ENCODE measurements at places on chromosomes 2 and 18.

- no peak for DNase-seq
Measured at GRCh38 chr2:215684448-215685237, 248.8 kb upstream of the FN1 start.

- DNase-seq, result no peak
Measured at GRCh38 chr2:224171226-224171625, 132.1 kb upstream of the SERPINE2 start.

GRCh38 chr2:209600341-209601171 is 171.1 kb upstream of the UNC80 start:
- peak; percentile 83 for DNase-seq

DNA sequence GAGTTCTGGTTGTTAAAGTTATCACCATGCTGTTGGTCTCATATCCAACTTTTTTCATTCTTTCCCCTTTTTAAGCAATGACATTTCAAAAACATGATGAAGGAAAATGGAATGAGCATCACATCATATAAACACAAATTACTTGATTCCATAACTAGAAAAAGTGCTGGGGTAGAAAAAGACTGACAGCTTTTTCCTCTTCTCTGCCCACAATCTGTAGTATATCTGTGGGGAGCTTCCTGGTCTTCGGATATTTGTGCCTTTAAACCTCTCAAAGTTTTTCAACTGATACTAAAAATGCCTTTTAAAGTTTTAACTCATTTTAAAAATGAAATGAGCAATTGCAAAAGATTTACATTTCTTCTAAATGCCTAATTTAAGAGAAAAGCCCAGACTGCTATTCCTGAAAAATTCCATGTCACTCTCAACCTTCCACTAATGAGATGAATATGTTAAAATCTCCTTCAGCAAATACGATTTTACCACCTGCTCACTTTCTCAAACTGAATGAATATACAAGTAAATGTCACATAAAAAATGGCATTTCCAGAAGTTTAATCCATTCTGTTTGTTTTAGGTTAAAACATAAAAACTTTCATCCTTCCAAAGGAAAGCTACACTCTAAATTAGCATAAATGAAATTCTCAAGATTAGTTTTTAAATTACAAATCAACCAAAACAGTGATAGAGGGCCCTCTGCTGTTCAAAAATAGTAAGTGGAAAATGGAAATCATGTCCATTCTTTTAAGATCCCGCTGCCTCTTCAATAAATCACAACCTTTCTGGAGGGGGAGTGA is 2.1 kb downstream of the DNAH7 start:
- no peak for DNase-seq

GRCh38 chr18:68660354-68661183 is 54.3 kb downstream of the TMX3 start:
- DNase-seq, result no peak

GRCh38 chr2:20624884-20625485 is 25.9 kb downstream of the HS1BP3 start:
- peak; percentile 4 for DNase-seq

DNA sequence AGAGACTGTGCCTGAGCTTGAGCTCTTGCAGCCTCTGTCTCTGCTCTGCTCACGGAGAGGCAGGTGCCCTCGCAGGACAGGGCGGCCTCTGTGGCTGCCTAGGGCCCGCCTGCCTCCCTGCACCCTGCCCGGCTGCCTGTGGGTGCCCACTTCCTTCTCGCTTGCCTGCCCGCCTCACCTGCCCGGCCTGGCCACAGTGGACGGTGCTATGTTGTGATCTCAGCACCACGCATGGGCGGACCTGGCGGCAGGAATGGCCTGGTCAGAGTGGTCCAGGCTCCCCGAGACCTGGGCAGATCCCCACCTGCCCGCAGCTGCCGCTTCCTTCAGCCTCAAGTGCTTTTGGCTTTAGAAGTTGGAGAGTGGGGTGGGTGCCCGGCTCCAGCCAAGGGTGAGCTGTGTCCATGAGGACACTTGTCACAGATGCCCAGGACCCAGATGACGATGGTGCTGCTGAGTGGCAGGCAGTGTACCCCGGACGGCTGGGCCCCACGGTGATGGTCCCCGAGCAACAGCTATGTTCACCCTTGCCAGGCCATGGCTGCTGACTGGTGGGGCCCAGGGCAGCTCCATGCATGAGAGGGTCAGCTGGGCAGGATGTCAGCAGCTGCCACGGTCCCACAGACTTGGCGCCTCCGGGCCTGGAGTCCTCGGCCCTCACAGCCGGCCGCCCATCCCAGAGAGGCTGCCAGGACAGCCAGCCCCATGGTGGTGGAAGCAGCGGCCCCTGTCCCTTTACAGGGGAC is 25.3 kb downstream of the RTP5 start:
- no peak for DNase-seq

DNA sequence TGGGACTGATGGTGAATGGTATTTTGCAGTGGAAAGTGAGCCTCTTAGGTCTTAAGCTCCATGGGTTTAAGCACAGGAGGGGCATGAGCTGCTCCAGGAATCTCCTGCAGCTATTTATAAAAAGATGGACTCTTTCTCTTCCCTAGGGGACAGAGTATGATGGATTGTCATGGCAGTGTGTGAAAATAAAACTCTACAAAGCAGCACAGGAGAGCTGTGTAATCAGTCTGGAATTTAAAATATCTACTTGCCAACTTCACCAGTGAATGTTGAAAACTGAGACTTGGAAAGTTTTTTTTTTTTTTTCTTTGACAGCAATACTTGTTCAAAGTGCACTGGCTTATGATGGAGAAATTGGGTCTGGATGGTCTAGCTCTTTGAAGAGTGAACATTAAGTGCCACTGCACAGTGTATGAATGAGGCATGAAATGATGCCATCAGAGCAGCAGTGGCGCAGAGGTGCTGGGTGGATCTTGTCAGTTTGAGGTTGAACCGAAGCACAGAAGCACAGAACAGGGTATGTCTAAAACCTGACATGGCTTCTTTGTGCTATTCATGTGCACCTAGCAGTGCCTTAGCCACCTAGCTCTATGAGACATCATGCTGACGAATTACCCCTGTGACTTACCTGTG is 245.4 kb downstream of the PTPRM start:
- no peak for DNase-seq

- DNase-seq, result no peak
Measured at GRCh38 chr2:228247335-228247734, 65.8 kb upstream of the SPHKAP start.

- DNase-seq, result no peak
Measured at GRCh38 chr2:216880509-216881184, 20.8 kb upstream of the TNP1 start.

- DNase-seq, result no peak
Measured at GRCh38 chr18:25334588-25334987, 17.4 kb downstream of the ZNF521 start.

GRCh38 chr18:75106746-75107145 is 102.2 kb downstream of the PTGR3 start:
- DNase-seq, result no peak

- no peak for DNase-seq
Measured at GRCh38 chr2:229169751-229170150, 101.3 kb downstream of the PID1 start.

GRCh38 chr2:82317012-82317411 is 2012.5 kb upstream of the LRRTM1 start:
- no peak for DNase-seq

GRCh38 chr2:47309952-47310800 is 92.8 kb upstream of the MSH2 start:
- no peak for DNase-seq

- no peak for DNase-seq
Measured at GRCh38 chr18:31516437-31516836, 18.5 kb downstream of the DSG2 start.

GRCh38 chr2:121596221-121597080 is 52.8 kb downstream of the CLASP1 start:
- DNase-seq, result peak; percentile 22

DNA sequence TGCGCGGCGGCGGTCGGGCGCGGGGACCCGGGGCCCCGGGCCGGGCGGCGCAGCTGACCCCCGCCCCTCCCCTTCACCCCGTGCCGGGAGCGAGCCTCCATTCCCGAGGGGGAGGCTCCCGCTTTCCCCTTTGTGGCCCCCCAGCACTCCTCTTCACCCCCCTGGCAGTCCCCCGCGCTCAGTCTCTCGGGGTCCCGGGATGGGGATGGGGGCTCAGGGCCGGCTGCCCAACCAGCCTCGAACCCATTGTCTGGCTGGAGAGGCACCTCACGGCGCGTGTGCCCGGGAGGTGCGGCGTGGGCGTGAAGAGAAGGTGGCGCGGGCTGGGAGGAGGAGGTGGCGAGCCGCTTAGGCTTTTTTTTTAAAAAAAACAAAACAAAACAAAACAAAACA is 748 bp downstream of the FMNL2 start:
- no peak for DNase-seq

DNA sequence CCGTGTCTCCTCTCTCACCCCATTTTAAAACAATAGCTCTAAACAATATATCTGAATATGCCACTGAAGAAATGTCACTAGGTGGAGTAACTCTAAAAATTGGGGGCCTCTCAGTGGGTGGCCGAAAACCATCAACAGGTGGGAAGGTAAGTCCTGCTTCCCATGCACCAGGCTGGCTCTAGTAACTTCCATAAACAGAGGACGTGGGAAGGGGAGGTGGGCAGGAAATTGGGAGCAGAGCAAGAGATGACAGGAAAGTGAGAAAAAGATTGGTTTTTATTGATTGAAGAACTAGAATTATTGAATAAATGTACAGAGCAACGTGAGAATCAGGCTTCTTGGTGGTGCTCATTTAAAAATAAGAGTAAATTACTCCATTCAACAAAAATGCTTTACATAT is 170.4 kb downstream of the SOCS6 start:
- no peak for DNase-seq

DNA sequence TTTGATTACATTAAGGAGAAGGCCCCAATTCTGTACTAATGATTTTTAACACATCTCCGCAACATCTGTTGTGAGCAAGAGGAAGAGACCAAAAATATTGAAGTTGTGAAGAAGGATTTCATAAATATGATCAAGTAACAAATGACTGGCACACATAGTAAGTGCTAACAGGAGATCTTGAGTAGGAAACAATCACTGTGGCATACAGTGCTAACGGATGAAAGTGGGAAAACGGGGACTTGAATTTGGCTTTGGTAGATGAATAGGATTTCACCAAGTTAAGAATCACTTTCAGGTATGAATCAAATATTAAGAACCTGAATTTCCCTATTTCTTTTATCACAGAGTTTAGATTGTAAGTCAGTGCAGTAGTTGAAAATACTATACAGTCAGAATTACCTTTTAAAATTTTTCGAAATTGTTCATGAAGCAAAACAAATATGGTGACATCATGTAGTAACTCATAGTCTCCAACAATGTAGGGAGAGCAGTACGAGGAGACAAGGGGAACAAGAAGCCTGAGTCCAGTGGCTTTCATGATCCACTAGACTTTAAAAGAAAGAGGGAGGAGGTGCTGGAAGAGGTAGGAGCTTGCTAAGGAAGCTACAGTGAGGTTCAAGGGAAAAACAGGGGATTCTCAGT is 16.3 kb downstream of the CWC22 start:
- DNase-seq, result no peak

- peak; percentile 31 for DNase-seq
Measured at GRCh38 chr2:74333175-74333574, 10.0 kb downstream of the SLC4A5 start.

DNA sequence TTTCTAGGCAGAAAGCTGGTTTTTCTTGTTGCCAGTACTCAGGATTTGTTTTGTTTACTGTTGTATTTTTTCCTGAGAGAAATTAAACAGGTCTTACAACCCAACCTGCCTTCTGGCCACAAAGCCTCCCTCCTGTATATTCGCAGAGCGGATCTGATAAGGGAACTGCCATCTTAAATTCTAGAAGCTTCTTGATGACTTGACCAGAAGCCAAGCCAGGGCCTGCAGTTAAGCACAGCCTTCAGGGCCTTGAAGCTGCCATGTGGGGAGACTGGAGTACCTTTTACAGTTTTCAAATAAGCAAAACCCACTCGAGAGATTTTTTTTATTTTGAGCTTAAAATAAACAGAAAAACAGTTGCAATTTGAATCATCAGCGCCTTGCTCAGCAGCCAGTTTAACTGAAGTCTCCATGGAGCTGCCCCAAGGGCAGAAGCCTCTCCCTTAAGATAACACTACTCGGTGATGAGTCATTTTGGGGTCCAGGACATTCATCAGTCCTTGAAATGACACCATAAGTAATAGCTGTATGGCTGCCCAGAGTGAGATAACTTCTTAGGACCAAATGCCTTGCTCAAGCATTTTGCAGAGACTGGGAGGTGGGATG is 51.5 kb upstream of the PHLPP1 start:
- DNase-seq, result no peak

DNA sequence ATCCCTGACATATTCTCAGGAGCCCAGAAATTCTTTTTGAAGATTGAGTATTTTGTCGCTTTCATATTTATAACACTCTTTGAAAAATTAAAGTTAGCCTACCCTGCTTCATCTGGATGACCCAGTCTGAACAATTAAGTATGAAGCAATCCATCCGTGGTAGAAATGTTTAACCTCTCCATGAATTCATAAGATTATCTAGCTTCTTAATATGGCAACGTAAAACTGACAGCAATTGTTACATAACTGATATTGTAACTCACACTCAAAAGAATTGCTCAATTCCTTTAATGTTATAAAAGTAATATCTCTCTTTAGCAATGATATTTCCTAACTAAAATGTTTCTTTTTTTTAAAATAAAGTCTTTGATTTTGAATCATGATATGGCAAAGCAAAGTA is 7.2 kb upstream of the ABCA12 start:
- no peak for DNase-seq

GRCh38 chr2:19738707-19739106 is 163.1 kb downstream of the TTC32 start:
- no peak for DNase-seq

DNA sequence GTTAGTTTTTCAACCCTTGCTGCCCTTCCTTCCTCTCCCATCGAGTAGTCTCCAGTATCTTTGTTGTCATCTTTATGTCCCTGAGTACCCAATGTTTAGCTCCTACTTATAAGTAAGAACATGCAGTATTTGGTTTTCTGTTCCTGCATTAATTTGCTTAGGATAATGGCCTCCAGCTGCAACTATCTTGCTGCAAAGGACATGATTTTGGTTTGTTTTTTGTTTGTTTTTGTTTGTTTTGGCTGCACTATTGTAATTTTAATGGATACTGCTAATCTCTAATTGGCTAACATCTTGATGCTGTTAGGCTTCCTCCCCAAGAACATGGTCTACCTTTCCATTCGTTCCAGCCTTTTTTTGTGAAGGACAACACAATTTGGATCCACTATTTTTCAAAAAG is 31.2 kb upstream of the HNRNPLL start:
- DNase-seq, result no peak

DNA sequence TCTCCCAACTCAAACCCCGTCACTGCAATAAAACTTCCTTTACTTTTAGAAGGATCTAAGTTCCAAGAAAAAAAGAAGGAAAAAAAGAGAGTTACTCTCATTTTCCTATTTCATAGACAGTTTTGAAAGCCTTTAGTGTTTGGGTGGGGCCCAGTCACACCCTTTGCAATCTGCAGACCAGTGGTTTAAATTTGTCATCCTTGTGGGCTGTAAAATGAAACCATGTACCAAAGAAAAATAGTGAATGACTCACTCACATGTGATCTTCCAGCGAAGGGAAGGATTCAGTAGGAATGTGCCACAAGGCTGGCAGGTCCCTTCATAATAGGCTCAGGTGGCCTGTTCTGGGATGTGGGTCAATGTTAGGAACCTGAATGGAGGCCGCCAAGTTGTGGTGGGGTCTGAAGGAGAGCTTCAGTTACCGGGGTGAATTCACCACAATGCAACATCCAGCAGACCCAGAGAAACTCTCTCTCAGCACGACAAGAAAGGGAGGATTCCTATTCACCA is 28.3 kb downstream of the ANXA4 start:
- DNase-seq, result no peak

Data from BE2C (cell line).